ENCODE measurements at places on chromosomes 1 and 21. TPM values are rescaled to one million over a fixed set of nuclear protein-coding genes. Genes with fewer than 3 reads are reported as not detected.

KCNJ15 gene
- total RNA-seq = 3.0 TPM

SLC9C2 gene
- total RNA-seq = not detected

DNA sequence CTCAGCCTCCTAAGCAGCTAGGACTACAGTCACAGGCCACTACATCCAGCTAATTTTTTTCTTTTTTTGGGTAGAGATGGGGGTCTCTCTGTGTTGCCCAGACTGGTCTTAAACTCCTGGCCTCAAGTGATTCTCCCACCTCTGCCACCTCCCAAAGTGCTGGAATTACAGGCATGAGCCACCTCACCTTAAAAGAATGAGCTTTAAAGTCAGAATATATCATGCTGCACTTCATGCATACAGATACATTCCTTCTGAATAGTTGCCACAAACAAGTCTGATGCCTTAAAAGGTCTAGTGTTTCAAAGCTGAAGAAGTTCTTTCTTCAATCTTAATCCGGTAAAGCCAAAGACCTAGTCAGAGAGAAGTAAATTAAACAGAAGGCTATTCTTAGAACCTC lies 23.8 kb upstream of the CPLANE2 start:
- no peak for DNase-seq

- no peak for DNase-seq
Measured at GRCh38 chr21:14753466-14754258, 207.5 kb upstream of the SAMSN1 start.

DNA sequence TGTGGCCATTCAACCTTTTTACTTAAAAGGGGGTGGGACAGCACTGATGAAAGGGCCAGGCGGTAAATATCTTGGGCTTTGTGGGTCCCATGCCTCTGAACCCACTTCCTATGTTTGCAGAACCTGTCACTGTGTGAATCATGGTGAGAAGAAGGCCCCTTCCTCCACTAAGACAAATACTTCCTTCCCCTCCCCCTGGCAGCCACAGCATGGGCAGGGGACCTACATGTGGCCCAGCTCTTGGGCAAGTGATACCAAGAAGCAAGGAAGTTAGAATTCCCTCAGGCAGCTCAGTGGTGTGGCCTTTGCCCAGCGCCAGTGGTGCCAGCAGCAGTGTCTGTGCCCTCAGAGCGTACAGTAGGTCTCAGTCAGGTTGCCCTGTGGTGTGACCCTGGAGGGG lies 168.6 kb downstream of the TRIM33 start:
- DNase-seq = no peak
